NCI-H1417 (cell line): ENCODE measurements at places on chromosomes 5 and 9.

GRCh38 chr5:175471628-175472027 is 6.7 kb upstream of the SFXN1 start:
- DNase-seq = no peak

DNA sequence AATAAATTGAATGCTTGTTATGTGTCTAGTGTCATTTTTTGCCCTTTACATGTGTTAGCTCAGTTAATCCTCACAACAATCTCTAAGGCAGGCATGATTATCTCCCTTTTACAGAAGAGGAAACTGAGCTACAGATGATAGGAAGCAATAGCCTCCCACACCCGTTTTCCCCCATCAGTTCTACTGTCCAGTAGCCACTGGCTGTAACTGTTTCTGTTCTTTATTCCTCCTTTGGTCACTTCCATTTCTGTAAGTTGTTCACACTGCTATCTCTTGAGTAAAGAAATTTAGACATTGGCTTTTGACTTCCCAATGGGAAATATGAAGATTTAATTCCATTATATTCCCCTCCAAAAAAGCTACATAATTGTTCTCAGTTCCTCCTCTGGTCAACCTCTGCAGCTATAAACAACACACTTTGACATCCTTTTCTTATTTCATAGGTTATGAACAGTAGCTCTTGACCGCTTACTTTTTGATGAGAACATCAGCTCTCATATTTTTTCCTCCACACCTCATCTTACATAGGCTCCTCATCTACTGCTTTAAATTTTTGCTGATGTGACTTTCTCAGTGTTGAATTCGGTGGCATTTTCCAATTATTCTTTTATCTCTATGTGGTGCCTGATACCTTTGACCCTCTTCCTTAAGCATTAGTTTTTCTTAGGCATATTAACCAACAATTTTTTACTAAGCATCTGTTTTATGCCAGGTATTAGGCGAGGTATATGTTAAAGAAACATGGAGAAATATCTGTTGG is 21.4 kb downstream of the SPZ1 start:
- no peak for DNase-seq

DNA sequence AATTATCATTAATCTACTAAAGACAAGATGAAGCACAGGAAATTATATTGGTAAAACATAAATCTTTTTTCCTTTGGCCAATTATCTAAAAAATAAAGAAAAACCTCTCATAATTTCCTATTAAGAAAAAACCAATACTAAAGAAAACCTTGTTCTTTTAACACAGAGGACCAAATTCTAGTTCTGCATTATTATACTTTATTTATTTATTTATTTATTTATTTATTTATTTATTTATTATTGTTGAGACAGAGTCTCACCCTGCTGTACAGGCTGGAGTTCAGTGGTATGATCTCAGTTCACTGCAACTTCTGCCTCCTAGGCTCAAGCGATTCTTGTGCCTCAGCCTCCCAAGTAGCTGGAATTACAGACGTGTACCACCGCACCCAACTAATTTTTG is 377.8 kb upstream of the ADAMTS16 start:
- no peak for DNase-seq

- no peak for DNase-seq
These were observed 106.1 kb upstream of the PRRC1 start for GRCh38 chr5:127411381-127411780.

DNA sequence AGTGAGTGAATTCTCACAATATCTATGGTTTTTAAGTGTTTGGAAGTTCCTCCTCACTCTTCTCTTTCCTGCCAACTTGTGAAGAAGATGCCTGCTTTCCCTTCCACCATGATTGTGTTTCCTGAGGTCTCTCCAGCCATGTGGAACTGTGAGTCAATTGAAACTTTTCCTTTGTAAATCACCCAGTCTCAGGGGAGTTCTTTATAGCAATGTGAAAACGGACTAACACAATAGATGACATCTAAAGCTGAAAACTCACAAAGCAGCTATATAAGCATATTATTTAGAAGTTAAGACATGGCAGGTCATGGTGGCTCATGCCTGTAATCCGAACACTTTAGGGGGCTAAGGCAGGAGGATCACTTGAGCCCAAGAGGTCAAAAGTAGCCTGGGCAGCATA is 130.2 kb downstream of the ARRDC3 start:
- no peak for DNase-seq

GRCh38 chr5:106610041-106610440 is 1060.7 kb downstream of the EFNA5 start:
- DNase-seq = no peak

GRCh38 chr5:88669371-88670050 is 213.5 kb downstream of the MEF2C start:
- no peak for DNase-seq

DNA sequence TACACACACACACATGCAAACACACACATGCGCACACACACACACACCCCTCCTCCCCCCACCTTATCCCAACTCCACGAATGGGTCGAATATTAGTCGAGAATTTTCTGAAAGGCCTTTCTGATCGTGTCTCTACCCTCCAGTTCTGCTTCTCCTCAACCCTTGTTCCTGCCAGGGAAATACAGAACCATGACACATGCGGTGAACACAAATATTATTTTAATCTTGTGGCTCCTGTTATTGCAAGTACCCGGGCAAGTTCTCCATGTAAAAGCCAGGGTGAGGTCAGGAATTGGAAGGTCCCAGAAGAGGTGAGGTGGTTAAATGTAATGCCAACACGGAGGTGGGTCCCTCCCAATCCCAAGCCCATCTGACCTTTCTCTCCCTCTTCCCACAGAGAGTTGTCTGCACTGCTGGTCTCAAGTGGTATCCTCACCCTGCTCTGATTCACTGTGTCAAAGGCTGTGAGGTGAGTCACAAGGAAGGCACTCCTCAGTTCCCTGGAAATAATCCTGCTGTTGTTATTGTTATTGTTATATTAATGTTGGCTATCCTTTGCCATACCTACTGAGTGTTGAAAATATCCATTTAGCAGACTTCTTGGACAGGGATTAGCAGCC is 223.7 kb downstream of the PAPPA start:
- no peak for DNase-seq

DNA sequence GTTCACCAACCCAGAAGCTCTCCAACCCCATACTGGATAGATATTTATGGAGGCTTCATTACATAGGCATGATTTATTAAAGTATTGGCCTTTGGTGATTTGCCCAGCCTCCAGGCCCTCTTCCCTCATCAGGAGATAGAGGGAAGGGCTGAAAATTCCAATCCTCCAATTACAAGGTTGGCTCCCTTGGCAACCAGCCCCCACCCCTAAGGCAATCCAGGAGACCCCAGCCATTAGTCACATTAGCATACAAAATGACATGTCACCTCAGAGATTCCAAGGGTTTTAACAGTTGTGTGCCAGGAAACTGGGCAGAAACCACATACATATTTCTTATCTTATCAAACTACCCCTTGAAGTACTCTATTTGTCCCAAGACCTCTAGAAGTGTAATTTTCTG is 210.0 kb downstream of the HINT1 start:
- DNase-seq = no peak

DNA sequence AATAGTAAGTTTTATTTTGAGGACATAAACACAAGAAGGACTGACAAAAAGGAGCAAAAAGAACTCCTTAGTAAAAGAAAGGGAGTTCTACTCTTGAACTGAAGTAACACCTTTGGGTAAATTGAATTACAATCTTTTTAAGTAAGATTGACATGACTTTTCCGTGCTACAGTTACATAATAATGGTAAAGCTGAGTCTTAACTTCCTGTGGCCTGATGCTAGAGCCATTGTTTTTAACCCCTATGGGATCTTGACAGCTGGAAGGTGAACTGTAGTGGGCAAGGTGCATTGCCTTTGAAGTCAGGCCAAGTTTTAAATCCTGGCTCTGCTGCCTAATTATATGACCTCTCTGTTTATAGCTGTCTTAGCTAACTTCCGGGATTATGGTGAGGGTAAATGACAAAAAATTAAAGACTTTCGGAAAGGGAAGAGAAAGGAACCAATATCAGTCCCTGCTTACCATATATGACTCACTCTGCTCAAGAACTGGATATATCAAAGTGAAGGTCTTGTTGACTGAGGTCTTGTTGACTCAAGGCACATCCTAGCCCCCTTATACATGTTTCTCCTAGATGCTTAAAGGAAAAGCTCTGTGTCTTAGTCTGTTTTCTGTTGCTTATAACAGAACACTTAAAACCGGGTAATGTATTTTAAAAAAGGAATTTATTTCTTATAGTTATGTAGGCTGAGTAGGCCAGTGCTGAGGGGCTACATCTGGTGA is 6.8 kb downstream of the HSD17B4 start:
- no peak for DNase-seq

- DNase-seq = no peak
These were observed 176.9 kb downstream of the RAB3C start for GRCh38 chr5:58759745-58760144.

DNA sequence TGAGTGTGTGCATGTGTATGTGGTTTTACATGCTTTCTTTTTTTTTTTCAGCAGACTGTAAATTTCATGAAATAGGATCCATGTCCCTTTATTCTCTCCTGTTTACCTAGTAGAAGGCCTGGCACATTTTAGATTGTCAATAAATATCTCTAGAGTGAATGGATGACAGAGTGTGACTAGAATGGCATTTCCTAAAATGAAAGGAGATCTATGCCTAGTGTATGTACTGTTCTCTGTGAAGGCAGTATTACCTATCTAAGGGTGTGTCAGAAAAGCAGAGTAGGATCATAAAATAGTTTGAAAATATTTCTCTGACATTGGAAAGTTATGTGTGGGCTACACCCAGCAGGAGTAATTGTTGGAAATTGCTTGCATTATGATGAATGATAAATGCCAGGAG is 1876.0 kb upstream of the C9orf72 start:
- peak; percentile 39 for DNase-seq

DNA sequence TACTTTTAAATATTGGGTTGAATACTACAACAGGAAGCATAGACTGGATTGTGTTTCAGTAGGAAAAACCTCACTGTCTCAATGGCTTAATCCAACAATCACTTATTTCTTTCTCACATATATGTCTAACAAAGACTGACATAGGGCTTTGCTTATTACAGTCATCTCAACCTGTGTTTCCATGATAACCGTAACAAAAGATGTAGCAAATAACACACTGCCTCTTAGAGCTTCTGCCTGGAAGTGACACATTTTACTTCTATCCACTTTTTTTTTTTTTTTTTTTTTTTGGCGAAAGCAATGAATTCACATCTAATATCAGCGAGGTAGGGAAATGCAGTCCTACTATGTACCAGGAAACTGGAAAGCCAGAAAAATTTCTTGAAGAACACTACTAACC is 204.9 kb upstream of the CDKN2B start:
- no peak for DNase-seq

DNA sequence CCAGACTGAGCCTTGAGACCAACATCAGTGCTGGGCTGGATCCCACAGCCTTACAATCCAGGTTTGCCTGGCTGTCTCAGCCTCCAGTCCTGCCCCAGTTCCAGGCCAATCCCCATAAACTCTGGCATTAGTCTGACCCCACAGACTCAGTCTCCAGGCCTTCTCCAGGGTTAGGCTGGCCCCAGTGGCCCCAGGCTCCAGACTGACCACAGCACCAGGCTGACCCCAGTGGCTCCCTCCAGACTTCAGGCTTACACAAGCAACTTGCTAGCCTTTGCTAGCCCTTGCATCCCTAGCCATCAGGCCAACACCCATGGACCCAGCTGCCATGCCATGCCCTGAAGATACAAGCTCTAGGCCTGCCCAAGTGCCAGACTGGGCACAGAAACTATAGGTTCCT is 1326.0 kb upstream of the C9orf72 start:
- DNase-seq = no peak

- no peak for DNase-seq
These were observed 58.8 kb downstream of the COL27A1 start for GRCh38 chr9:114214181-114214580.

DNA sequence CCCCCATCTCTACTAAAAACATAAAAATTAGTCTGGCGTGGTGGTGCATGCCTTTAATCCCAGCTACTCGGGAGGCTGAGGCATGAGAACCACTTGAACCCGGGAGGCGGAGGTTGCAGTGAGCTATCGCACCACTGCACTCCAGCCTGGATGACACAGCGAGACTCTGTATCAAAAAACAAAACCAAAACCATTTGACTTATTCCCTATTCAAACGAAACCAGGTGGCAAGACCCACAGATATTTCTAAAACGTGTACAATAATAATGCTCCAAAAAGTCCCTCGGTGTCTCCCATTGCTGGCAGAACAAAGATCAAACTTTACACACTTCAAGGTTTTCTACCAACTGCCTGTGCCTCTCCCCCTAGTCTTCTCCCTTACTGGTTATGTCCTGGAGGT is 29.8 kb downstream of the HMGCR start:
- DNase-seq = no peak

GRCh38 chr5:133272345-133272744 is 220.5 kb downstream of the HSPA4 start:
- no peak for DNase-seq

- DNase-seq = no peak
These were observed 39.2 kb downstream of the MARCHF11 start for GRCh38 chr5:16140417-16140816.

DNA sequence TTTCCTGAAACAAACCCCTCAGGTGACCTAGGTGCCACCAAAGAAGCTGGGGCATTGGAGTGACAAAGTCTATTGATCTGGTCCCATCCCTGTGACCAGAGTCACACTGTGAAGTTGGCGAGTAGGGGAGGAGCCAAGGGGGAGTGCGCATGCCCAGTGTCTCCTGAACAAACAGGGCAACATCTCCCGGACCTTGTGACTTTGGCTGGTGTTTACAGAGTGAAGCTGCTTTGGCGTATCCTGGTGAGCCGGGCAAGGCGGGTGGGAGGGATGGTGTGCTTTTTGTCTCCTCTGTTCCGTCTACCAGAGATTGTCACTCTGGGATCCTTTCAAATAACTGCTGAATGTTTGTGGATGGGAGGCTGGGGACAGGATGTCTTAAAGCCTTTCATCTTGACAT is 204.5 kb downstream of the HSPA4 start:
- peak; percentile 70 for DNase-seq

- DNase-seq = no peak
These were observed 27.0 kb upstream of the IFNB1 start for GRCh38 chr9:21104787-21105186.

DNA sequence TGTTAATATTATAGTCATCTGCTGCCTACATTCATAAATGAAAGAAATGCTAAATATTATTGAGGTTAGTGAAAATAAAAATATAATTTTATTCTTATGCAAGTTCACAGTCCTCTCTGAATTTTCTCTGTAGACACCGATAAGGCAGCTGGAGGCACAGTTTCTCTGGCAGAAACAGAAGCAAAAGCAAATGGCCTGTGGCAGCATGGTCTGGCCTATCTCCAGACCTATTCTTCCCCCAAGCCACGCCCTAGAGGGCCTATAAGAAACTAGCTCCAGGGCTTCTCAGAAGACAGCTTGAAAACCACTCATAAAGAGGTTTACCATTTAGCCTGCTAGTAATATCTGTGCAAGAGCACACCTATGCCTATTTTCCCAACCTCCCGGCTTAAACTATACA is 28.4 kb downstream of the MRPS27 start:
- DNase-seq = no peak

DNA sequence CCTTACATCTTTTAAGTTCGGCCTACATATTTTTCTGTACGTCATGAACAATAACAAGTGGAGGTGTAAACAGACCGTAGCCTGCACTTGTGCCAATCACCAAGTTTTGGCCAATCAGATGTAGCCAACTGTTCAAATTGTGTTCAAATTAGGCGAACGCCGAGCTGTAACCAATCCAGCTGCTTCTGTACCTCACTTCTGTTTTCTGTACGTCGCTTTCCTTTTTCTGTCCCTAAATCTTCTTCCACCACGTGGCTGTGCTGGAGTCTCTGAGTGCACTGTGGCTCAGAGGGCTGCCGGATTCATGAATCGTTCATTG is 26.4 kb downstream of the TRIM14 start:
- DNase-seq = no peak
